CD4-positive, alpha-beta T cell treated with Interleukin-10 for 1 hour (primary cell): ENCODE measurements at places on chromosomes 3 and 15.

DNA sequence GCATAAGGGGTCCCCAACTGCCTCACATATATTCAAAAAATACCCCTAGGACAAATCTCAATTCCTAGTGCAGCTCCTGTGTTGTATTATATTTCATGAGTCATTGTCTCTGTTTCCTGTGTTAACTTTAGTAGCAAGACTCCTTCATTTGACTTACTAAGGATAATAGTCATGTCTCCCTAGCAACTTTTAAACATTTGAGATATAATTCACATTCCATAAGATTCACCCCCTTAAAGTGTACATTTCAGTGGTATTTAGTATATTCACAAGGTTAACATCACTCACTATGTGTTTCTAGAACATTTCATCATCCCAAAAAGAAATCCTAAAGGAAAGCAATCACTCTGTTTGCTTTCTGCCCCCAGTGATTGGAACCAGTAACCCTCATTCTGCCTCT lies 121.3 kb upstream of the WNT7A start:
- DNase-seq: no peak

GRCh38 chr3:158731938-158732855 lies at the start of gene RARRES1:
Gene RARRES1 (minus strand): TSS chr3:158732457. CDS start chr3:158732415, 42 bp downstream.
- peak; percentile 21 for DNase-seq

GRCh38 chr3:37700466-37701248 lies 161.0 kb upstream of the CTDSPL start:
- DNase-seq: no peak

DNA sequence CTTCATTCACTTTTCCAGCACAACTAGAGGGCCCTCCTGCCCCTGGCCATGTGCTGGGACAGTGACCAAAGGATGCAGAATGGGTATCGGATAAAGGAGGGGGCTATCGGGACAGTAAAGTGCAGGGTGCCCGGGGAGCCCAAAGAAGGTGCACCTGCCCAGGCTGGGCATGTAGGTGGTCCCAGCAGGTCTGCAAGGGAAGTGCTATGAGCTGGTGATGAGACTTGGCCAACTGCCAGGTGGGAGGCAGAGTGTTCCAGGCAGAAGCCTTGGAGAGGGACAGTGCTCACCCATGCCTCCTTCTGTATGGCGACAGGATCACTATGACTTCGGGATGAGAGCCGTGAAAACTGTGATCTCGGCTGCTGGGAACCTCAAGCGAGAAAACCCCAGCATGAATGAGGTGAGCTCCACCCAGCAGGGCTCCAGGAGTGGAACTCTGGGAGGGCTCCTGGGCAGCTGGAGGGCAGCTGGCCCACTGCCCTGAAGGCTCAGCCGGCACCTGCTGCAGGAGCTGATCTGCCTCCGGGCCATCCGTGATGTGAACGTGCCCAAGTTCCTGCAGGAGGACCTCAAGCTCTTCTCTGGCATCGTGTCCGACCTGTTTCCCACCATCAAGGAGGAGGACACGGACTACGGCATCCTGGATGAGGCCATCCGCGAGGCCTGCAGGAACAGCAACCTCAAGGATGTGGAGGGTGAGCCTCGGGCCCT lies 48.4 kb downstream of the DNAH1 start:
- DNase-seq: no peak

GRCh38 chr3:48273594-48274211 lies 32.8 kb downstream of the ZNF589 start:
- DNase-seq: peak; percentile 69

DNA sequence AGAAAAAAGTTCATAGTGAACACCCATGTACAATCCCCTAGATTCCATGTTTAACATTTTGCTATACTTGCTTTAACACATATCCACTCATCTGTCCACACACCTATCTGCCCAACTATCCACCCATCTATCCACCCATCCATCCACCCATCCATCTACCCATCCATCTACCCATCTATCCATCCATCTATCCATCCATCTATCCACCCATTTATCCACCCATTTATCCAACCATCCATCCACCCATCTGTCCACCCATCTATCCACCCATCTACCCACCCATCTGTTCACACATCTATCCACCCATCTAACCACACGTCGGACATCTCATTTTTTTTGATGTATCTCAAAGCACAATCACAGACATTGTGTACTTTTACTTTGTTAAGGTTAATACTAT lies 25.8 kb downstream of the RTP3 start:
- no peak for DNase-seq

GRCh38 chr3:97990624-97991292 lies 18.5 kb upstream of the RIOX2 start:
- DNase-seq: no peak
